ENCODE measurements at places on chromosomes 2 and 18.

DNA sequence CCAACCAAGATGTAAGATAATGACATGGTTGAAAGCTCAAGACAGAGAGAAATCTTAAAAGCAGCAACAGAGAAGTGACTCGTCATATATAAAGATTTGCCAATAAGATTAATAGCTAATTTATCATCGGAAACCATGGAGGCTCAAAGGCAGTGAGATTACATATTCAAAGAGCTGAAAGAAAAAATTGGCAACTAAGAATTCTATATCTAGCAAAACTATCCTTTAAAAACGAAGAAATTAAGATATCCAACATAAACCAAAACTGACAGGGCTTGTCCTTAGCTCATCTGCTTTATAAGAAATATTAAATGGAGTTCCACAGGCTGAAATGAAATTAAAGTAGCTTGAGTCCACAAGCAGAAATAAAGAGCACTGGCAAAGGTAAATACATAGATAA, 236.6 kb downstream of the ANAPC1 start:
- DNase-seq, result no peak

GRCh38 chr2:215870088-215870490, 143.3 kb downstream of the MREG start:
- peak; percentile 38 for DNase-seq

DNA sequence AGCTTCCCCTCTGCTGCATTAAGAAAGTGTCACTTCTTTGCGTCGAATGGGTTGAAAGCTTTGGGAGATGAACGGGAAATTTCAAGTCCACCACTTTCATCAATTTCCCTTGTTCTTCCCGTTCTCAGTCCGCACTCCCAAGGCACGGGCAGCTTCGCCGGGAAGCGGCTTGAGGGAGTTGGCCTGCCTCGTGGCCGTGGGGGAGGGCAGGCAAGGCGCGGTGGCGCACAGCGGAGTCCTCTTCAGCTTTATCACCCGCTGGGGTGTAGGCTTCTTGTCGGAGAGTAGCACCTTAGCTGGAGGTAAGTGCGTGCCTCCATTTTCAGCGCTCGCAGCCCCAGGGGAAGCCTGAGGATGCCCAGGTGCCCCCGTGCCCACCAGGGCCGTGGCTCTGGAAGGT, 19.9 kb downstream of the KCTD18 start:
- DNase-seq, result no peak

DNA sequence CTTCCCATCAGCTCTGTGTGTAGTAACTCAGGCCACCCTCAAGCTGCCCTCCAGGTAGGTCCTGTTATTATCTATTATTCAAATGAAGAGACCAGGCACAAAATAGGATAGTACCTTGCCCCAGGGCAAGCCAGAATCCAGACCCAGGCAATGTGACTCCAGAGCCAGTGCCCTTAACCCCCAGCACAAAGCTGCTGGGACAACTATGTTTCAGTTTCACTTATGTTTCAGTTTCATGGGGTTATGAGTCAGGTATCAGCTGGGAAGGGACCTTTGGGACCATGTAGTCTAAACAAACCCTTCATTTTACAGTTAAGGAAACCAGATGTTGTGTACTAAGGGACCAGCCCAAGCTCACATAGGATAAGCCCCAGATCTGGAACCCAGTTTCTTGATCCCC, 10.0 kb downstream of the HK2 start:
- no peak for DNase-seq

DNA sequence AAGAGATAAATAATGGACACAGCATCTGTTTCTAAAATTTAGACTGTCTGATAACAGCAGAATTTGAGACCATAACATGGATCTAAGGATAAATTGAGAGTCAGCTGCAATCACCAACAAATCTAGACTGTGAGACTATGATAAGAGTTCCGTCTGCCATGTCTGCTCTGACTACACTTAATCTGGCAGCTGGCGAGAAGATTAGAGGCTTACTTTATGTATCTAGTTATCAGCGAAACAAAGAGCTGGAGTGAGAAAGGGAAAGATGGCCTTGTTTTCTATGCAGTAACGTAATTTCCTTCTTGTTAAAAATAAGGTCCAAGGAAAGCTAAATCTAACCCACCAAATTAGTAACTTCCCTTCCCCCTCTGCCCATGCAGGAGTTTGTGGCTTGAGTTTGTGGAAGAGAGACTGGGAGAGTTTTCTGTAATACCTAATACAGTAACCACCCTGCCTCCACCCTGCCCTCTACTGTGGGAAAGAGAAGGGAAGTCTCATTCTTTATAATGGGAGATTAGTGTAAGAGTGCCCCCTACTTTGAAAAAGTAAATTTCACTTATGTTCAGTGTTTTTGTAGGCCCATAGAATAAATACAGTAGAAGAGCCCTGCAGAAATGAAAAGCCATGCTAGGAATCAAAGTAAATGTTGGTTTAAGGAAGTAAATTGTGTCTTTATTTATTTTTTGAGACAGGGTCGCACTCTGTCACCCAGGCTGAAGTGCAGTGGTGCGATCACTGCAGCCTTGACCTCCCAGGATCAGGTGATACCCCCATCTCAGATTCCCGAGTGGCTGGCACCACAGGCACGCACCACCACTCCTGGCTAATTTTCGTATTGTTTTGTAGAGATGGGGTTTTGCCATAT, 27.5 kb downstream of the EML4 start:
- peak; percentile 28 for DNase-seq

- DNase-seq, result no peak
Observed at GRCh38 chr18:1446765-1447164, 542.1 kb downstream of the ADCYAP1 start.

GRCh38 chr2:223725986-223726970, 111.1 kb downstream of the AP1S3 start:
- no peak for DNase-seq

- DNase-seq, result no peak
Observed at GRCh38 chr2:59000796-59001195, 759.7 kb upstream of the FANCL start.

- no peak for DNase-seq
Observed at GRCh38 chr18:13359210-13359609, 140.7 kb downstream of the LDLRAD4 start.

GRCh38 chr2:218501665-218502064, 66.5 kb downstream of the USP37 start:
- no peak for DNase-seq

Data from right cardiac atrium (tissue), 5 donors.